ENCODE measurements at places on chromosomes 12 and 14.

DNA sequence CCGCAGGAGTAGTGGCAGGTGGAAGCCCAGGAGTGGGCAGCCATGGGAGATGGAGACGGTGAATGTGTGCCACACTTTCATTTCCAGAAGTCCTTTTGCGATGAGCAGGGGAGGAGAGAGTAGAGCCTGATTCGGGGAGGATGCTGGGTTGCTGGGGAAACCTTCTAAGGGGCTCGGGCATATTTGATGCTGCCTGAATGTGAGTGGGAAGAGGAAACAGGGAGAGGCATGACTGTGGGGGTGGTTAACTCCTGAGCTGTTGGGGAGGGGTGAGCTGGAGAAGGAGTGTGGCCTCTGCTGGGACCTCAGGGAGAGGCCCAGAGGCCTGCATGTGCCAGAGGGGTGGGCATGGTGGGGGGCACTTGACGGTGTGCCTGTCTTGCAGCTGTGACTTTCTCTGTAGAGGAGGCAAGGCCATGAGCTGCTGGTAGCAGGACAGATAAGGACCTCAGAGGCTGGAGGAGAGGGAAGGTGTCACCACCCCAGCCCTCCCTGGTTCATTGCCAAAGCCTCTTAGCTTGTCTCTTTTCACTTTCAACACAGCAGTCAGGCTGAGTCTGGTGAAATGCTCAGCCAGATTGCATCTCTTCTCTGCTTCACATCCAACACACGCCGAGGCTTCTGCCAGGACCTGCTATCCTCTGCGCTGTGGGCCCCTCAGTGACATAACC is 11.4 kb downstream of the GLT1D1 start:
- DNase-seq = no peak

DNA sequence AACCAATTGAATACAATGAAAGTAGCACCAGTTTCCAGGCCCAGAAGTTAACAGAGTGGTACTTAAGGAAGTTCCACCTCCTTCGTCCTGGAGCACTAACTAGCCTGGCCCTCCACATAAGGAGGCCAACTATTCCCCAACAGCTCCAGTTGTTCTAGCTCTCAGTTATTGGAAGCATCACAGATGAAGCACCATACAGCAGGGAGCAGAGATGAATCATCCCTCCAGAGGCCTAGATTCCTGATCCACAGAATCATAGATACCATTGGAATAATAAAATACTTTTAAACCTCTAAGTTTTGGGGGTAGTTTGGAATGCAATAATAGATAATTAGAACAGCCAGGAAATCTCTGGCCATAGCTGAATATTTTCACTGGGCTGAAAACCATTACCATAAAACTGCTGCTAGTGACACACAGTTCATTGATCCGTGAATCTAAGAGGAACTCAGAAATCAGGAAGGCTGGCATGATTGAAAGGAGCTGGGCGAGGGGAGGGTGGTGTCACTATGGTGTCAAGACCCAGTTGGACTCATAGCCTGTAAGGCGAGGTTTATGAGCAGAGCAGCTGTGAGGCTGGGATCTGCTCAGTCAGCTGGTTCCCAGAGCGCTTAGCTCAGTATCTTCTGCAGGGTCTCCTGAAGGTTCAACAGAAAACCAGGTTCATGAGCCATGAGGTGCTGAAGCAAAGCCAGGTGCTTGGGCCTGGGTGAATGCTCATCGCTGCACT is 371.4 kb upstream of the TMTC1 start:
- no peak for DNase-seq

GRCh38 chr12:49777800-49778748 is 36.7 kb downstream of the TMBIM6 start:
- peak; percentile 71 for DNase-seq

- no peak for DNase-seq
These were observed 225.4 kb downstream of the PTPRO start for GRCh38 chr12:15547691-15548090.

DNA sequence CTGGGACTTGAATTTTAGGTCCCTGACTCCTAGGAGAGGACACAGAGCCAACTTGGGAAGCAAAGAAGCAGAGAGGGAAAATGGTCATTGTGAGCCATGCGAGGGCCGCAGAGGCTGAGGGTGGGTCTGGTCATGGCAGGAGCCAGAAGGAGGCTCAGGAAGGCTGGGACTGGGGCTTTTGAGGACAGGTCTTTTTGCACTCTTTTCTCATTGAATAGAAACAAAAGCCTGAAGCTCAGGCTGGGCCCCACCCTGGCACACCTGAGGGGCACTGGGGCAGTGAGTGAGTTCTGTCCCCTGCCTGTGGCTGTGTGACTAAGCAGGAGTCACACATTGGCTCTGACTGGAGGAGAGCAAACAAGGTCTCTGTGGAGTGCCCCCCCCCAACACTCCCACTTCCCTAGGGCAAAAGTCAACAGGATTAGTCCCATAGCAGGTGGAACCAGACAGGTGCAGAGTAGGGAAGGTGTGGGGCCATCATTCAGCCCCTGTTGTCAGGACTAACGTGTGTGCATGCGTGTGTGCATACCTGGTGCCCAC is 2.8 kb downstream of the KRT7 start:
- no peak for DNase-seq

DNA sequence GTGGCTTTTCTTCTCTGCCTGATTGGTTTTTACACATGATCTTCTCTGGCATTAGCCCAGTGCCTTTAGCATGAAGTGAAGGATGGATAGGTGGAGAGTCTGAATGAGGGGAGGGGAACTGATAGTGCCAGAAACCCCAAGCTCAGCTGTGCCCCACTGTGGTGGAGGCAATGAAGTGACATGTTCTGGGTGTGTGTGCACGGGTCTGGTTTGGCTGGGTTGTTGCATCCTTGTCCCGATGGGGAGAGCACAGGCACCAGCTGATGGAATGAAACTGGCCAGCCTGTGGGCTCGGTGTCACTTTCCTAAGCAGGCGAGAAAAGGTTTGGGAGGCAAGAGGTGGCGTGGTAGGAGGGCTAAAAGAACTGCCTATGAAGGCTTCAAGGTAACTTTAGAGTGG is 65.3 kb downstream of the CACNA1C start:
- DNase-seq = no peak

DNA sequence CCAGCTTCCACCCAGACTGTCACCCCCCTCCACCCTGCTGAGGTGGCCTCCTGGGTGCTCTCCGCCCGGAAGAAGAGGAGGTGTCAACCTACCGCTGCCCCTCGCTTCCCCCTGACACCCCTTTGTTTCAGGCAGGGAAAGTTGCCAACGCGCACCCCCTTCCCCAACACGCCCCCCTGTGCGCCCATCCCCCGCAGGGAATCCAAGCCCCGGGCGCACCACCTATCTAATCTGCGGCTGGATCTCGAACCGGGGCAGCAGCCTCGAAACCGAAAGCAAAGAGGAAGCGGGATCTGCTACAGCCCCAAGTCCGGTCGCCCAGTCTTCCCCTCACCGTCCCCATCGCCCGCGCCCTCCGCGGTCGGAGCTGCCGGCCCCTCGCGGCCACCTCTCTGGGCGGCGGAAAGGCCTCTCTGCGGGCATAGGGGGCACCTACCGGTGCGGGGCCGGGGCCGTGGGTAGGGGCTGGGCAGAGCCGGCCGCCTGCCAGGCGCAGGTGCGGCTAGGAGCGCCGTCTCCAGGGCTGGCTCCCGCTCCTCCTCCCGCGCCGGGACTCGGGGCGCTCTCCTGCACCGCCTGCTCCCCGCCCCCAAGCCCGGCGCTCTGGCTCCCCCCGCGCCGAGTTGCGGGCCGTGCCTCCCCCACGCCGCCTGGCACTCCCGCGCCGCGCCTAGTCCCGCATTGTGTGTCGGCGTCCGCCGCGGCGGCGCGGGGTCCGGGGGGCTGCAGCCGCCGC is 18.3 kb upstream of the PLEKHH1 start:
- DNase-seq = peak; percentile 73

- DNase-seq = no peak
These were observed 108.1 kb downstream of the ETV6 start for GRCh38 chr12:11757531-11757930.

DNA sequence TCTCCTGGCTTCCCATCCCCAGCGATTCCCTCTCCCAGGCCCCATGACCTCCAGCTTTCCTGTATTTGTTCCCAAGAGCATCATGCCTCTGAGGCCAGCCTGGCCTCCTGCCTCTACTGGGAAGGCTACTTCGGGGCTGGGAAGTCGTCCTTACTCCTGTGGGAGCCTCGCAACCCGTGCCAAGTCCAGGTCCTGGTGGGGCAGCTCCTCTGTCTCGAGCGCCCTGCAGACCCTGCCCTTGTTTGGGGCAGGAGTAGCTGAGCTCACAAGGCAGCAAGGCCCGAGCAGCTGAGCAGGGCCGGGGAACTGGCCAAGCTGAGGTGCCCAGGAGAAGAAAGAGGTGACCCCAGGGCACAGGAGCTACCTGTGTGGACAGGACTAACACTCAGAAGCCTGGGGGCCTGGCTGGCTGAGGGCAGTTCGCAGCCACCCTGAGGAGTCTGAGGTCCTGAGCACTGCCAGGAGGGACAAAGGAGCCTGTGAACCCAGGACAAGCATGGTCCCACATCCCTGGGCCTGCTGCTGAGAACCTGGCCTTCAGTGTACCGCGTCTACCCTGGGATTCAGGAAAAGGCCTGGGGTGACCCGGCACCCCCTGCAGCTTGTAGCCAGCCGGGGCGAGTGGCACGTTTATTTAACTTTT is 14.3 kb downstream of the C12orf43 start:
- DNase-seq = no peak

DNA sequence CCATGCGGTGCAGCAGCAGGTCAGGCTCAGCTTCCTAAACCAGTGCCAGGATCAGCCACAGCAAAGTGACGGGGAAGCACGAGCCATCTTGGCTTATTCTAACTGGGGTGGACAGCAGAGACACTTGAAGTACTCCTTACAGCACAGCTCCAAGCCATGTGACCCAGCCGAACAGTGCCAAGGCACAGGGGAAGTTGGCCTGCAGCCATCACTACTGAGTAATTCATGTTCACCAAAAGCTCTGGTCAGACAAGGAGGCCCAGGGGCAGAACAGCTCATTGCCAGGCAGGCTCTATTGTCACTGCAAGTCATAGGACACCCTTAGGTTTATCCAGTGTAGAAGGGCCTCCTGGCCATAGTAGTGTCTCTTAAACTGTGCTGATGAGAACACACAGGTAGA is 23.4 kb upstream of the SLC35F4 start:
- no peak for DNase-seq

GRCh38 chr12:57983146-57983857 is 41.9 kb downstream of the ATP23 start:
- DNase-seq = no peak

DNA sequence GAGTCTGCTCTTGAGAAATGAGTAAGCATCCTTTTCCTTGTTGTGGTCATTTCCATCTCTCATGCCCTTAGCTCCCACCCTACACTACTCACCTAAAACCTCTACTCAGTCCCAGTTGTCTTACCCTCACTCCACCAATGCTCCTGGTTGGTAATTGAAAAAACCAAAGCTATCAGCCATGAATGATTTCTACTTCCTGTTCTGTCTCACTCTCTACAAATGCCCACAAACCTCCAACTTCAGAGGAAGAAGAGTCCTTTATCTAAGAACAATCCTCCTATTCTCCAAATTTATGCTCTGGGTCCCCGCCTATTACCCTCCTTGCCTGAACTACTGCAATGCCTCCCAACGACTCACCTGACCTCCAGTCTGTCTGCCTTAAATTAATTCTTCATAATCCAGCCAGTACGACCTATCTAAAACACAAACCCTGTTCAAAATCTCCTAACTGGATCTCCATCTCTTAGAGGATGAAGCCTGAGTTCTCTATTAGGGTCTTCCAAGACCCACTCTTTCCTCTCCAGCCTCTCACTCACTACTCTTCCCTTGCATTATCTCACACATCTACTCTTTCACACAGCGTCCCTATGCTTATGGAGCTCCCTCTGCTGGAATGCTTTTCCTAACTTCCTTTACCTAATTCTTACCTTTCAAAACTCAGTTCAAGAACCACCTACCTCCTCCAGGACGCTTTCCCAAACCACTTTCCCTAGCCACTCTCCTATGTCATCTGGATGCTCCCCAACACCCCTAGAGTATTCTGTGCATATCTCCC is 2.2 kb downstream of the DHRS1 start:
- DNase-seq = no peak
